ENCODE measurements at places on chromosomes 1 and 21.

DNA sequence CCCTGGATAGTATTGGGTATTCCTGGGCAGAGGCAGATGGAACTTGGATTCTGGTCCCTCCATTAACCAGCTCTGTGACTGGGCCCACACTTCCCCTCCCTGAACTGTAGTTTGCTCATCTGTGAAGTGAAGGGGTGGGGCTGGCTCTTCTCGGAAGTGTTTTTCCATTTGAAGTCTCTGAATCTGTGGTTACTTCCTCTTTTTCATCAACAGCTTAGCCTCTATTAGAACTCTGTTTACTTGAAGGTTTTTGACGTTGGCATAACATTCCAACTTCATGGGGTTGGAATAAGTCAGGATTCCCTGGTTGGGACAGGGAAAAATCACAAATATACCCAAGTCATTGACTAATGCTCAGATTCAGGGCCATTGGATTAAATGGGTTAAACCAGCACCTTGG is 3.6 kb downstream of the KIAA0040 start:
- peak; percentile 20 for DNase-seq

GRCh38 chr1:45123358-45123757 is 83.0 kb downstream of the ZSWIM5 start:
- DNase-seq = no peak

DNA sequence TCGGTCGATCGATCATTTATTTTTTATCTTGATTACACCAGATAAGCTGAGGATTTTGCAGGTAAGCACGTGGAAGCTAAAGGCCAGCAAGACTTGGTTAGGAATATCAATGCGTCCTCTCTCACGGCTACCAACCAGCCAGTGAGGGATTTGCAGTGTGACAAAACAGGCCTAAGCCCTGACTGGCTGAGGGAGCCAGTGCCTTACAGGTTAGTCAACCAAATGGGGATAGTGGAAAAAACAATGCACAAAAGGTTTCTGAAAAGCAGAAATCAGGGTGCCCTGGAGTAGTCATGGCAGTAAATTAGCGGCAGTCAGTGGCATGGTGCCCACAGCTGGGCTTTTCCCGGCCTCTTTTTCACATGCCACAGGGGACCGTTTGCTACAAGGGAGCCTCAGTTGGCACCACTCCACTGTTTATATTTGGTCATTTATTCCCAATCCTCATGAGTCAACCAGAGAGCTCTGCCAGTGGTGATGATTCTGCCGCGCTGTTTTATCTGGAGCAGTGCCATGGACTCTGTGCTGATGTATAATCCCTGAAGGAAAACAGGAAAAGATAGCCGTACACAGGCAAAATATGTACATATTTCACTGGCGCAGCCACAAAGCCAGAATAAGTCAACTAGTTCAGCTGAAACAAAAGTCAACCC is 167.6 kb downstream of the RHOU start:
- no peak for DNase-seq

- DNase-seq = no peak
These were observed 54.9 kb downstream of the NRIP1 start for GRCh38 chr21:15009837-15010363.

DNA sequence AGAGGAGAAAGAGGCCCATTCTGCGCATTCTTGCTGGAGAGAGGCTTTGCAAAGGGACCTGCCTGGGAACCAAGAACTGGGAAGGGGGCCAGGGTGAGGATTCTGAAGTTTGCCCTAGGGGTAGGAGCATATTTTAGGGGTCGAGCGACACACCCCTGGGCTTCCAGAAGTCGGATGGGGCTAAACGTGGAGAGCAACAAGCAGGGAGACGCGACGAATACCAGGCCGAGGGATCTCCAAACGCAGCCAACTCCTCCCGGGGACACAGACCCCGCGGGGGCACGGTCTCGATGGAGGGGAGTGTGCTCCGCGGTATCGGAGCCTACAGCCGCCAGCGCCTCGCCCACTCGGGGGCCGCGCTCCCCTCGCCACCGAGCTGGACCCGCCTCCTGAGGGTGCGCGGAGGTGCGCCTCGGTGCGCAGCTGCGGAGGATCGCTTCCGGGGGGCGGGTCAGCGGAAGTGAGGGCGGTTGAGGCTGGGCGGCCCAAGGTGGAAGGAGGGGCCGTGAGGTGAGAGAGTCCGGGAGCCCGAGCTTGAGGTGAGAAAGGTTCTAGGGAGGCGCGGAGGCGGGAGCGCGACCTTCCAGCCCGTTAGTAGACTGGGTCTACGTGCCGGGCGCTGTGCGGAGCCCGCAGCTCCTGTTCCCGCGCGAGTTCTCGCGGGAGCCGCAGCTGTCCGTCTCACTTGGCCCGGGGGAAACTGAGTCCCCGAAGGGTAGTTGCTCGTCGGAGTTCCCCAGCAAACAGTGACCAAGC is at the start of gene MTFR1L:
MTFR1L (plus strand) TSS at position 464 of the 756 bp plus-strand sequence. CDS start 3,151 bp downstream, outside the sequence.
- DNase-seq = peak; percentile 91

DNA sequence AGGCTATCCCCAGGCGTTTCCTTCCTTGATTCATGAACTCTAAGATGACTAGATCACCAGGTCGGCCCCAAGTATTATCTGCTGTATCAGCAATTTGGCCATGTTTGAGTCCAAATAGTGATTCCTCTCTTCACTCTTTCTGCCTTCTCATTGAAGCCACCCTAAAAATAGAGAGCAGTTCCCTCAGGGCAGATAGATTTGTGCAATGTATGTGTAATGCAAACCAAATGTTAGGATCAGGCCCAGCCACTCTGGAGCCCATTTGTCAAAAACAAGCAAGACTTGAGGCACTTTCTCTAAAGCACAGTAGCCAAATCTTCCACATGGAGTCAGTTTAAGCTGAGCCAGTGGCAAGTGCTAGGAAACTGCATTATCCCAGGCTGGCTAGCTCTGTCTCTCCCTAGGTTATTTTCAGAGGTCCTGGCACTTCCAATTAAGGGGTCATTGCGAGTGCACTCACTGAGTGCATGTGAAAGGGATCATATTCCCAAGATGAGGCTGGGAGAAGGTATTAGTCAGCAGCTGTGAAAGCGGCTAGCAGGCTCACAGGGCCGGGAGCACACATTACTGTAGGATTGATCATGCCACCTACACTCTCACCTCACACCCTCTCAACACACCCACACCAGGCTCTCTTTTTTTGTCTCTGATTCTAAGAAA is 97.9 kb upstream of the RAB3GAP2 start:
- no peak for DNase-seq

DNA sequence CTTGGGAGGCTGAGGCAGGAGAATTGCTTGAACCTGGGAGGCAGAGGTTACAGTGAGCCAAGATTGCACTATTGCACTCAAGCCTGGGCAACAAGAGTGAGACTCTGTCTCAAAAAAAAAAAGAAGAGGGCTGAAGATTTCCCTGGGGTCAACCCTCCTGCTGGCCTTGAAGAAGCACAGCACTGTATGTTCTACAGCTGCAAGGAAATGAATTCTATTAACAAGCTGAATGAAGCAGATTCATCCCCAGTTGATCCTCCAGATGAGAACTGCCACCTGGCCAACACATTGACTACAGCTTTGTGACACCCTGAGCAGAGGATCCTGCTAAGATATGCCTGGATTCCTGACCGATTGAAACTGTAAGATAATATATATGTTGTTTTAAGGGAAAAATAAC is 129.5 kb downstream of the ADSS2 start:
- DNase-seq = no peak

GRCh38 chr1:91523482-91523881 is 22.8 kb downstream of the CDC7 start:
- no peak for DNase-seq

GRCh38 chr1:3730543-3731247 is 21.6 kb upstream of the CCDC27 start:
- no peak for DNase-seq

DNA sequence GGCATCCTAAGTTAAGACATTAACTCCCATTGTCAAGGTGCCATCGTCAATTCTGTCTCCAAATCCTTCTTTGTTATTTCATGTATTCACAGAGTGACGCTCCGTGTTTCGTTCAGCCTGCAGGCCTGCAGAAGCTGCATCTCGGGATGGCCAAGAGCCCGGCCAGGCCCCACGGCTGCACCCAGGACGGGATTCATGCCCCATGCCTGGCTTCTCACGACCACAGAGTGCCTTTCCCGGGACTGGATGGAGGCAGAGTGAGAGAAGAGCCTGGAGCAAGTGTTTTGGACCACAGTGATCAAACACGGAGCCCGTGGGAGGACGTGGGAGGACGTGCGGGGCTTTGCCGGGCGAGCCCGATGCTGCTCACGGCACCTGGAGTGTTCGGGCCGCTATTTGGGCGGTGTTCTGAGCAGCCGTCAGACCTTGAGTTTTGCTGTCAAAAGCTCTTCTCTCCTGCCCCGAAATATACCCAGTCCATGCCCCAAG is 56.8 kb downstream of the COL6A1 start:
- DNase-seq = no peak

DNA sequence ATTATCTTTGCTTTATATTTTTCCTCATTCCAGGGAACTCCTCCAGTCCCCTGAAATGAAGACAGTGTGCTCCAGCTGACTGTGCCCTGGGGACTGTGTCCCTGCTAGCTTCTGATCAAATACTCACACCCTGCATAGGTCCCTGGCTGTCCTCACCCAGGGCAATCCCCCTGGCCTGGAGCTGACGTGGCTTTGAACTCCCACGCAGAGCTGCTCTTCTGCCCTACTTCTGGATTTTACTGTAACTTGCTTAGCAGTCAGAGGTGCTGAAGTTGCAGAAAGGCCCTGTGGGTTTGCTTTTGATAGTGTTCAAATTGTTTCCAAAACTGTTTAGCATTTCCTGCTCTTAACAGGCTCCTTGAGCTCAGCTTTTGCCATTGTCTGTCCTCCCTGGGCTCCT is 186.5 kb downstream of the FASLG start:
- peak; percentile 47 for DNase-seq

DNA sequence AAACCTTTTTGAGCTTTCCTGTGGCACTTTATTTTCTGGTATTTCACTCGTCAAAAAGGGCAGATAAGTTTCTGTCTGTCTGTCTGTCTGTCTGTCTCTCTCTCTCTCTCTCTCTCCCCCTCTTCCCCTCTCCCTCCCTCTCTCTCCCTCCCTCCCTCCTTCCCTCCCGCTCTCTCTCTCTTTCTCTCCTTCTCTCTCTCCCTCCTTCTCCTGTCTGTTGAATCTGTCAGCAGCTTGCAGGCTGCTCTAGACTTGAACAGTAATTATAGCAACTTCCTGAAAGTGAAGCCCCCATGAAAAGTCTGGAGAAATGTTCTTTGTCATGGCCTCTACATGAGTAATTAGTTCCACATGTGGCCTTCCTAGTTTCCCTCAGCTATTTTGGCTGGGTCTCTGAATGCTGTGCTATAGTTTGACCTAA is 275.2 kb upstream of the C1orf105 start:
- DNase-seq = no peak

- no peak for DNase-seq
These were observed 13.7 kb downstream of the MTARC2 start for GRCh38 chr1:220761688-220762427.

DNA sequence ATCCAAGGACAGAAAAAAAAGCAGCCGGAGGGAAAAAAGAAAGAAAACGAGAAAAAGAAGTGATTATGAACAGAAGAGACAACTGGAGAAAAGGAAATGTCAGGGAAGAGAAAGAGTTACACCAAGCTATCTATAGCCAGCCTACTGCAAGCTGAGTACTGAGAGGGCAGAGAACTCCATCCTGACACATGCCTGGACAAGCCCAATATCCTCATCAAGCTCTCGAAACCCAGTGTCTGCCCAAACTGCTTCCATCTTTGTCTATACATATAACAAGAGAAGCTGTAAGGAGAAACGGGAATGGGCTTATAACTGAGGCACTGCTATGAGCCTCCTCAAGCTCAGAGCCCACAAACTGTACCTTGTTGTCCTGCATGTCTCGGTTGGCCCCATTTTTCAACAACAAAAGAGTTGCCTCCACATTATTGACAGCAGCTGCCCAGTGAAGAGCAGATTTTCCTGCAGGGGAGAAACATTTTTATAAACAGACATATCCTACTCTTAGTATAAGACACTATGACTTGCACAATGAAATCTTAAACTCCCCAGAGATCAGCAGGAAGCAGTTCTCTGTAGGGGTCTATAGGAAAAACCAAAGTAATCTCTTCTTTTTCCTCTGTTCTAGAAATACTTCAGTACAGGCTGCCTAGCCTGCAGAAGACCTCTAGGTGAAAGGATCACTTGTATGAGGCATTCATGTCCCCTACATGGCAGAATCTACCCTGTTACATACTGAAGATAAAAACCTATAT is 21.2 kb upstream of the ADAM30 start:
- no peak for DNase-seq

GRCh38 chr1:246012341-246012740 is 494.7 kb downstream of the SMYD3 start:
- DNase-seq = no peak

DNA sequence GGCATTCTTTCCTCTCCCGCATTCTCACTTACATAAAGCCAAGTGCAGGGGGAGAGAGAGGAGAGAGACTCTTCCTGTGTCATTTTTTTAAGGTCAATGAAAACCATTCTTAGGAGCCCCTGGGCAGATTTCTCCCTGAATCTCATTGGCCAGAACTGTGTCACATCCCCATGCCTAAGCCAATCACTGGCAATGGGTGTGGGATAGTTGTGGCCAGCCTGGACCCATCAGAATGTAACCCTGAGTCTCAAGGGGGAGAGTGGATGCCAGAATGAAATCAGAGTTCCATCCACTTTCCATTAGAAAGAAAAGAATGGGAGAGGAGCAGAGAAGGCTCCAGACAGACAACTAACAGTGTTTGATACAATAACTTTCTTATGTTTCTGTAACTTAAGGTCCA is 31.2 kb upstream of the COQ8A start:
- no peak for DNase-seq

DNA sequence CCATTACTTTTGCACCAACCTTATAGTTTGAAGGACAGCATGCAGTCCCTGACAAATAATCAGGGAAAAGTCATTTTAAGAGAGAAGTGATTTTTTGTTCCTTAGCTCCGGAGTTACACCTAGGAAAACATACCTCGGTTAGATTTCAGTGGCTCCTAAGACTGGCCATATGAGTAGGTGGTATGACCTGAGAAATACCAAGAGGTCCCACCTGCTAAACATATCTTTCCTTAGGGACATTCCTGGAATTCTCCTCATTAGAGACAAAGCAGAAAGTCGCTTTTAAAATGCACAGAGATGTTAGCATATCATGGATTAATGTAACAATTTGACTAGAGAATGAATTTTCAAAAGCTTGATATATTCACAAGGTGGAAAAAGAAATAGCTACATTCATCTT is 84.2 kb upstream of the RNPC3 start:
- no peak for DNase-seq

GRCh38 chr1:212683357-212683722 is 16.3 kb downstream of the BATF3 start:
- no peak for DNase-seq

DNA sequence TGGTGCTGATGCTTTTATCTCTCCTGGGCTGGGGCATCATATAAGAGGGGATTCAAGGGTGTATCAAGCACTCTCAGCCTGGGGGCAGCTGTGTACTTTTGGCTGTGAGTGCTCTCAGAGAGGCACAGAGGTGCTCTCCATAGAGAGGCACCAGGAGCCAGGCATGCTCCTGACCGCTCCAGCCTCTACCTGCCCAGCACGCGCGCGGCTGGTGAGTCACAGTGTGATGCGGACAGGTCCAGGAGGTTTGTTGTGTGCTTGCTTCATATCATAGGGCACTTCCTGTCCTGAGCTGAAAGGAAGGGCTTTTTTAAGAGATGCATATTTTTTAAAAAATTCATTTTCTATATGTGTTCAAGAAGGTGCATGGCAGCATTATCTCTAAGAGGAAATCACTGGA is 93.6 kb upstream of the BCAR3 start:
- no peak for DNase-seq
